ENCODE measurements at places on chromosomes 3 and 15.

DNA sequence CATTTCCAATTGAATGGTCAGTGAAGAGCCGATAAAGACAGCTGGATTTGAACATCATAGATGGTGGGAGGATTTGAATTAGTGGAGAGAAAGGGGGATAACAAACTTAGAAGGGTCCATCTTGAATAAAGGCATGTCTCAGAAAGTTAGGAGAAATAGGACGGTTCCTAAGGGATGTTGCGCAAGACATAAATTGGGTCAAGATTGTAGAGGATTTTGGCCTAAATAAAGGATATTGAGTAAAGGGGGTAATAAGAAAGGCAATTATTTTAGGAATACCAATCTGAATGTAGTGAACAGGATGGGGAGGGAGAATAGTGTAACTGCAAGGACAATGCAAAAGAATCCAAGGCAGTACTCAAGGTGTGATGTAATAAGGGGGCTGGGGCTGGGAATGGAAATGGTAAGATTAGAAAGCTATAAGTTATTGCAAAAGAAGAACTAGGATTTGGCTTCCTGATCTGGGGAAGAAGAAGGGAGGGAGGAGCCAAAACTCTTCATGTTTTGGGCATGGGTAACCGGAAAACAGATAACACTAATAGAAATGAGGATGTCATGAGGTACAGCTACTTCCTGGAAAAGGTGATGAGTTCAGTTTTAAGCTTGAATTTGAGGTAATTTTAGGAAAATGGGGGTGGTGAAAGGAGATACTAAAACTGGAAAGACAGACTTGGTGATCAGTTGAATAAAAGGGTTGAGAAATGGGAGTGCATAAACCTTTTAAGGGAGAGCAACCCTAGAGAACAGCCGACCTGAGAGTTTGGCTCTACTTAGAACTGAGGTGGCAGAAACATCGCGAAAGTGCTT lies 17.3 kb upstream of the TRPC1 start:
- no peak for DNase-seq

DNA sequence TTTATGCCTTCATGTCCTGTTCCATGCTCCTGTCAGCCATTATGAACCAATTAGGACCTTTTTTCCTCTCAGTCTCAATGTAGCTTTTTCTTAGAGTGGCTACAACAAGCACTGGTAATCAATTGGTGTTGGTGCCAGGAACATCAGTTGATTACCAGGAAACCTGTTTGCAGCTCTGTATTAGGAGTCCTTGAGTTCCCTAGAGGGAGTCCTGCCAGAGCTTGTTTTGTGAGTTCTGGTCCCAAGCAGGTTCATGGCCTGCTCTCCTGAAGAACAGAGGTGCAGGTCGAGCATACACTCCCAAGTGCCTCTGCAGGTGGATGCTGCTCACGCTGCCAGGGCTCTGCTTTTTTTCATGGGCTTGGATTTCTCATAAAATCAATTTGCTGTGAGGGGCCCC lies 137.9 kb upstream of the PRR23C start:
- DNase-seq: no peak

GRCh38 chr3:48798998-48799397 lies 48.7 kb downstream of the PRKAR2A start:
- no peak for DNase-seq

- no peak for DNase-seq
Measured at GRCh38 chr3:196174652-196175051, 36.5 kb downstream of the ZDHHC19 start.

- peak; percentile 7 for DNase-seq
Measured at GRCh38 chr15:57861034-57861638, 154.6 kb downstream of the POLR2M start.

GRCh38 chr15:63499611-63500010 lies 4.8 kb upstream of the USP3 start:
- no peak for DNase-seq
